ENCODE measurements at places on chromosomes 1 and 21.

- no peak for DNase-seq
These were observed 38.4 kb upstream of the FOXO6 start for GRCh38 chr1:41322835-41323234.

GRCh38 chr1:24325587-24326449 lies 6.7 kb downstream of the GRHL3 start:
- DNase-seq, result no peak

DNA sequence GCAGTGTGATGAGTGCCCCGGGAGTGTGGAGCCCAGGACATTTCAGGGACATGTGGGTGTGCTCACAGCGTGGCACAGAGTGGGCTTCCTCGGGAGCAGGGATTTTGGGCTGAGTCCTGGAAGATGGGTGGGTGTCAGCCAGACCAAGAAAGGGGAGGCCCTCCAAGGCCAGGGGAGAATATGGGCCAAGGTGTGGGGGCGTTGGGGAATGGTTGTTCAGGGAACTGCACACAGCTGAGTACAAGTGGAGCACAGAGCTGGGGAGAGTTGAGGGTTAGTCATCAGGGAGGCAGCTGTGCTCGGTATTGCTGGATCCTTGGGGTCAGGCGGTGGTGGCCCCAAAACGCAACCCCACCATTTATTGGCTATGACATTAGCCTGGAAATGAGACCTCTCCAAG lies 5.5 kb downstream of the POGK start:
- no peak for DNase-seq

GRCh38 chr1:156002188-156002911 lies 18.4 kb downstream of the SSR2 start:
- no peak for DNase-seq

- DNase-seq, result no peak
These were observed 103.6 kb upstream of the BACE2 start for GRCh38 chr21:41064334-41064791.

DNA sequence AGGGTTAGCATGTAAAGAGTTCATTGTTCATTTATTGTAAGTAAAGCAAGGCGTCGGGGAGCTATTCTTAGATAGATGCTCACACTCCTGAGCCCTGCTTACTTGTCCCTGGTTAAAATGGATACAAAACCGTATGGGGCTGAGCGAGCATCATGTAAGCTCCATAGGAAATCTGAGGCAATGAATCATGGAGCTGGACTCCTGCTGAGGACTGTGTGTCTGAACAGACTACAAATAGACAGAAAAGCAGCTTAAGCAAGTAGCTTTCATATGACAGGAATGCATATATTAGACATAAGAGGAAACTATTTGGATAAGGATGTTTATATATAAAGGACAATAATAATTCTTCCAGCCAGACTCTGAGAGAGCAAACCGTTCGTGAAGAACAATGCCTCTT lies 604.9 kb upstream of the PTBP2 start:
- no peak for DNase-seq

DNA sequence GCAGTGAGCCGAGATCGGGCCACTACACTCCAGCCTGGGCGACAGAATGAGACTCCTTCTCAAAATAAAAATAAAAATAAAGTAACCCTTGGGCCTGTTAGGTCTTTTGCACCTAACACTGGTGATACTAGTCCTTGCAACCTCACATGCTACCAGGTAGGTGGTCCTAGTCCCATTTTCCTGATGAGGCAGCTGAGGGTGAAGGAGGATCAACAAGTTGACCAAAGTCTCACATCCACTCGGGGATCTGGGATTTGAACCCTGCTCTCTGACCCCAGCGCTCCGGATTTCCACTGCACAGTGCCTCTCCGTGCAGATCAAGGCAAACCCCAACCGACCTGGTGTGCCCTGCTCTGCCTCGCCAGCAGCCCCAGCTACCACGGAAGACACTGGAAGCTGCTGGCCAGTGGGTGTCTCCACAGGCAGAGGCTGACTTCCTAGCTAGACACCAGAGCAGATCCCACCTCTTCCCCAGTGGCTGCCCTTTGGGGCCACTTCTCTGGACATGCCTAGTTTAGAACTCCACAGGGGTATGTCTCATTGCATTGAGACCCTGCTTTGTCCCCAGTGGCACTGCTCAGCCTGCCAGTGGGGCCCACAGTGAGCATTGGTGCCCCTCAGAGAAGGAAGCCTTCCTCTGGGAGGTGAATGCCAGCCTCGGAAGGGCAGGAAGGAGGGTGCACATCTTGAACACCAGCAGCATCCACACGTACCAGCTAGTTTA lies 27.6 kb downstream of the LDLRAP1 start:
- DNase-seq, result no peak

DNA sequence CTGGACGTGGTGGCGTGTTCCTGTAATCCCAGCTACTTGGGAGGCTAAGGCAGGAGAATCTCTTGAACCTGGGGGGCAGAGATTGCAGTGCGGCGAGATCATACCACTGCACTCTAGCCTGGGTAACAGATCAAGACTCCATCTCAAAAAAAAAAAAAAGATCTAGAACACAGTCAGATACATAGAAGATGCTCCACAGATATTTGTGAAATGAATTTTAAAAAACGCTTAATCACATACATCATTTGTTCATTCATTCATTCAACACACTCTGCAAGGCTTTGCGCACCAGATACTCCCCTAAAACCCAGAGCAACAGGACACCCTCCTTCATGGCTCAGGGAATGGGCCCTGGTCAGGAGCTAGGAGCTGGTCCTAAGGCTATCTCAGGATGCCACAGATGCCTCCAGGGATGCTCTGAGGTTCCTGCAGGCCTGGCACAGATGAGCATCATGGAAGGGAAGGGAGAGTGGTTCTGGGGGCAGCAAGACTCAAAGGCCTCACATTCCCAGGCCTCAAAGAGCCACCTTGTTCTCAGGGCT lies 6.4 kb downstream of the HSPG2 start:
- no peak for DNase-seq

DNA sequence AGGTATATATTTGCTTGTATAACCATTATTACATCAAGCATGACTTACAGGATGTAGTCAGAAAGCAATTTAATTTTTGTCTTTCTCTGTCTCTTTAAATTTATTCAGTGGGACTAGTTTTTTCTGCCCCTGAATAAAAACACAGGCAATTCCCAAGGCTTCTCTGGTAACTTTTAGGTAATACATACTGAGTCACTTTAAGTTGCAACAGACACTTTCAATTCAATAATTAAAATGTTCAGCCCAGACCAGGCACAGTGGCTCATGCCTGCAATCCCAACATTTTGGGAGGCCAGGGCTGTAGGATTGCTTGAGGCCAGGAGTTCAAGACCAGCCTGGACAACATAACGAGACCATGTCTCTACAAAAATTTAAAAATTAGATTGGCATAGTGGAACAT lies 12.3 kb downstream of the SLC44A3 start:
- DNase-seq, result no peak

- DNase-seq, result no peak
These were observed 1.0 kb downstream of the CELA2B start for GRCh38 chr1:15476927-15477326.

DNA sequence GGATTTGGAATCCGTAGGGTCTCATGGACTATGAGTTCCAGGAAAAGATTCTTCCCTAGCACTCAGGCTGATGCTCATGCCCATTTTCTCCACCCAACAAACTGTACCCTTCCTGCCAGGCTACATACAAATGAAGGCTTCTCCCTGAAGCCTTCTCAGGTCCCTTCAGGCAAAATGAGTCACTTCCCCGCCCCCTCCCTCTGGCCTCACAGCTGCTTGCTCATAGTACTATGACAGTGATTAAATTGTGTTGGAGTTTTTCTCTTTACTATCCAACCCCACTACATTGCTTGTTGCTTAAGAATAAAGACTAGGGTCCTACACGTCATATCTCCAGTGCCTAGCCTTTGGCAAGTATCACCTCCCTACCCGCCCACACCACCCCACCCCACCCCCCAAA lies 207.6 kb upstream of the NFIA start:
- no peak for DNase-seq

DNA sequence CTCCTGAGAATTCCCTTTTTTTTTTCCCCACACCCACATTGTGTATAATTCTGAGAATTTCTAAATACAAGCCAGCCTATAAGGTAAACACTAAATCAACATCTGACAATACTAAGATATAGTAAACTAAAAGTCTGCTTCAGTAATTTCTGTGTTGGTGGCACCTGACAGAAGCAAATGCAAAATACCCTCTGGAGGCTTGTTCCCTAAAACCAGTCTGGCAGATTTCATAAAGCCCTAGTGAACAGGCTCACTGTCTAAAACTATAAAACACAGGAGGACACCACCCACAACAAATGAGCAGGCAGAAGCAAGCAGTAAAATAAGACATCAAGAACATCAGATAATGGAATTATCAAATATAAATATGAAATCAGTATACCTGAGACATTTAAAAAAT lies 11.5 kb downstream of the TRIM33 start:
- DNase-seq, result no peak

DNA sequence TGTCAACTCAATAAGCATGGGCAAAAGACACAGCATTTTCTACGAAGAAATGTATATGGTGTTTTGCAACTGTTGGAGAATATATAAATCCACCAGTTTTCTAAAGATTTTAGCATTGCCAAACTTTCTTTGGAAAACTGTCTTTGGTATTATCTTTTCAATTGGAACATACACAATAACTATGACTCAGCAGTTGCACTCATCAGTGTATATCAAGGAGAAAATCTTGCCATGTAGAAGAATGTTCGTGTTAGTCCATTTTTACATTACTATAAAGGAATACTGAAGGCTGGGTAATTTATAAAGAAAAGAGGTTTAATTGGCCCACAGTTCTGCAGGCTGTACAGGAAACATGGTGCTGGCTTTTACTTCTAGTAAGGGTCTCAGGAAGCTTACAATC lies 41.1 kb downstream of the PRKAA2 start:
- no peak for DNase-seq

DNA sequence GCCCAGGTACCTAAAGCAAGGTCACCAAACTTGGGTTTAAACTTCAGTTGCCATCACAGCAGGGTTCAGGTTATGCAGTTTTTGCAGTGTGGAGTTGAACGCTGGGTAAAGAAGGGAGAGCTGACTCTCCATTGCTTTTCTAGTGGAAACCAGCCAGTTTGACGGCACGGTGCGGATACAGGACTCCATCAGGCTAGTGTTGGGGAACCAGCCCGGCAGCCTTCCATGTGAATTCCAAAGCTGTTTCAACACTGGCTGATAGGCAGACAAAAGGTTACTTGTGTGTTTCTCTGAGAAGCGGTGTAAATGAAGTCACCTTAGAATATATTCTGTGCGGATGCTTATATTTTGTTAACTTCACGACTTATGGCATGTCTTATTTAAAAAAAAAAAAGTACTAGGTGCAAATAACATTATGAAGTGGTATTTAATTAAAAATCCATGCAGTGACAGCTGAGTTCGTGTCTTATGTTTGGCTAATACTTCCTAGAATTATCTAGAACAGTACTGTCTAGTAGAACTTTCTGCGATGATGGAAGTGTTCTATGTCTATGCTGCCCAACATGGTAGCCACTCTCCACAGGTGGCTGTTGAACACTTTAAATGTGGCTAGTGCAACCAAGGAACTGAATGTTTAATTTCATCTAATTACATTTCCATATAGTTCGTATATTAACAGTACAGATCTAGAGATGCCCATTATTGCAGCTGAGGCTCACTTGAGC lies 29.9 kb upstream of the RCAN3 start:
- no peak for DNase-seq

DNA sequence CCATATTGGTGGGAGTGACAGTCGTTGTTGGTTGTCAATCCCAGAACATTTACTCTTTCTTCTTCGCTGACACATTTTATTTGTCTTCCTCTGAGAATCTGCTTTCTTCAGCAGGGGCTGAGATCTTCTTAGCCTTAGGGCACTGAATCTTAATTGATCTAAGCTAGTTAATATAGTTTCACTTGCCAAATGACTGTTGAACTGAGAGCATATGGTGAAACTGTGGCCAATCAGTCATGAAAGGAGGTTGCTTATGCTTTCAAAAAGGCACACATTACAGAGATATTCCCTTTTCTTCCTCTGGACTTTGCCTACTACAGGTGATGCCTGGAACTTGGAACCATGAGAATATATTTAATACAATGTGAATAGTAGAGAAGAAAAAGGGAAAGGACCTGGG lies 60.0 kb upstream of the KIAA0040 start:
- DNase-seq, result no peak

DNA sequence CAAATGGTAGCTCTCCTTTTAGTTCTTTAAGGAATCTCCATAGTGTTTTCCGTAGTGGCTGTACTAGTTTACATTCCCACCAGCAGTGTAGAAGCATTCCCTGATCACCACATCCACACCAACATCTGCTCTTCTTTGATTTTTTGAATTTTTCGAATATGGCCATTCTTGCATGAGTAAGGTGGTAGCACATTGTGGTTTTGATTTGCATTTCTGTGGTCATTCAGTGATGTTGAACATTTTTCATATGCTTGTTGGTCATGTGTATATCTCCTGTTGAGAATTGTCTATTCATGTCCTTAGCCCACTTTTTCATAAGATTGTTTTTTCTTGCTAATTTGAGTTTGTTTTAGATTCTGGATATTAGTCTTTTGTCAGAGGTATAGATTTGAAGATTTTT lies 84.6 kb upstream of the B3GALT2 start:
- no peak for DNase-seq

- no peak for DNase-seq
These were observed 8.9 kb downstream of the SKI start for GRCh38 chr1:2236695-2237677.

DNA sequence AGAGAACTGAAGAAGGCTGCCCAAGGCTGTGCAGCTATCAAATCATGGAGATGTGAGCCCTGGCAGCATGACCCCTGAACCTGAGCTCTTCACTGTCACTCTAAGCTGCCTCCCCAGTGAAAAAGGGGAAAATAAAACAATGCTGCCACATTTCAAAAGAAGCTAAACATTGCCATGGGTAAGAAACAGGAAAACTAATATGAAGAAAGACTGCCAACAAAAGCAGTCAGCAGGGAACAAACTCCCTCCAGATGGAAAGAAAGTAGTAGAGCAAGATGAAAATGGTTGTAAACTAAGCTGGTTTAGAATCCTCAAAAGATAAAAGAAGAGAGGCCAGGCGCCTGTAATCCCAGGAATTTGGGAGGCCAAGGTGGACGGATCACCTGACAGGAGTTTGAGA lies 36.2 kb upstream of the CSF1 start:
- DNase-seq, result no peak

DNA sequence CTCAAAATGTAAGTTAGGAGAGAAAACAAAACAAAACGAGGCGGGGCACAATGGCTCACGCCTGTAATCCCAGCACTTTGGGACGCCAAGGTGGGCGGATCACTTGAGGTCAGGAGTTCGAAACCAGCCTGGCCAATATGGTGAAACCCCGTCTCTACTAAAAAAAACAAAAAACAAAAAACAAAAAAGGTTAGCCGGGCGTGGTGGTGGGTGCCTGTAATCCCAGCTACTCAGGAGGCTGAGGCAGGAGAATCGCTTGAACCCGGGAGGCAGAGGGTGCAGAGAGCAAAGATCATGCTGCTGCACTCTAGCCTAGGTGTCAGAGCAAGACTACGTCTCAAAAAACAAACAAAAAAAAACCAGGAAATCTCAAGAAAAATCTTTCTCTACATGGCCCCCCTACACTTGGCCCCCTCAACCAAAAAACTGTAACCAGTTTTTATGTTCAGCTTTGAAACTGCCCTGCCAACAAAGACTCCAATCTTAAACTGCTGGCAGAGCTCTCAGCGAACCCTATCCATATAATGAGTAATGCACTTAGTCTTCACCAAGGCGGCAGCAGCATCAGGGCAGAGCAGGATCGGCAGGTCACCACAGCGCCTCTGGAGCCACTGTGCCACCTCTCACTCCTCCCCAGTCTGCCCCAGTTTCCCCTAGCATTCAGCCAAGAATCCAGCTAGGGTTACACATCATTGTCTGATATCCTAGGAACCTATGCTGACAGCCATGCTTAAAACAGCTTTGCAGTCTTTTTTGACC lies 71.7 kb downstream of the JAK1 start:
- no peak for DNase-seq

- DNase-seq, result no peak
These were observed 38.4 kb downstream of the PEX14 start for GRCh38 chr1:10513199-10513598.

Data from substantia nigra (tissue), 51 donors.